ENCODE measurements at places on chromosomes 1 and 21.

GRCh38 chr1:205709640-205710039, 29.3 kb upstream of the SLC45A3 start:
- no peak for DNase-seq

DNA sequence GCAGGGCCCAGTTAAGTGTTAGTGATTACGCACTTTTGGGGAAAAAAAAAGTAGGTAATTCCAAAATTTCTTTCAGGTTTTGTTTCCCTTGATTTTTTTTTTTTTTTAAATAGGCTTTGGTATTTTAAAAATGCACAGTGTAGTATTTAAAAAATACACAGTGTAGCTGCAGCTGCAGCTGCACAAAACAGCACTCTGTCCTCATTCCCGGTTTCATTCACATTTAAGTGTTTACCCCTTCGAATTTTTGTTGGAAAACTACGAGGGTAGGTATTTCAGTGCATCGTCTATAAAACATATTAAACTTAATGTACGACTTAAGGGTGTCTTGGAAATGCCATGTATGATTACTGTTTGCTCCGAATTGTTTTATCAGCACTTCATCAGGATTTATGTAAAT, 3.4 kb downstream of the NEK7 start:
- DNase-seq, result no peak

- DNase-seq, result no peak
Measured at GRCh38 chr1:246332078-246332477, 175.0 kb downstream of the SMYD3 start.

DNA sequence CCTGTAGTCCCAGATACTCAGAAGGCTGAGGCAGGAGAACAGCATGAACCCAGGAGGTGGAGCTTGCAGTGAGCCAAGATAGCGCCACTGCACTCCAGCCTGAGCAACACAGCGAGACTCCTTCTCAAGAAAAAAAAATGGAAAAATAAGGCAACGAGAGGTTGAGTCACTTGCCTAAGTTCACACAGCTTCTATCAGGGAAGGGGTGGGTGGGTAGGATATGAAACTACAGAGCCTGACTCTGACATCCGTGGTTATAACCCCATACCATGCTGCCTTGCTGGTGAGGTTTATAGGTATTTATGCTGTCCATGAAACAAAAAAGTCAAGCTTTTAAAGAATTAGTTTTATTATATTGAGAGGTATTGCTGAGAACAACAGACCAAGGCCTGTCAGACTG, 61.5 kb upstream of the RAB4A start:
- DNase-seq, result no peak
